ENCODE measurements at places on chromosomes 3 and 15.

DNA sequence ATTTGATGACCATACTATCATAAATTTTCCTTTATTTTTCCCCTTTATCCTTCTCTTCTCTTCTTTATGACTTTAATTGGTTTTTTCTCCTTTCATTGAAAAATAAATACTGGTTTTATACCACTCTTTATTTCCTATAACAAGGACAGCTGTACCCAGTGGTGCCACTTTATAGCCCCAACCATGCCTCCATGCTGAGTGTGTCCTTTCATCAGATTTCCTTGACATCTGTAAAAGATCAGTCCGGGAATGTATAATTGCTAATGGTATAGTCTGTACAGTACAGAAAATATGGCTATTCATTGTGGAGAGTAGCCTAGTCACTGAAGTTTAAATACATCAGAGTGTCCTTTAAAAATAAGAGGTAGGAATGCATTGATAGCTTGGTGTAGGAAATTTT lies 74.6 kb downstream of the EPHA3 start:
- DNase-seq, result no peak

DNA sequence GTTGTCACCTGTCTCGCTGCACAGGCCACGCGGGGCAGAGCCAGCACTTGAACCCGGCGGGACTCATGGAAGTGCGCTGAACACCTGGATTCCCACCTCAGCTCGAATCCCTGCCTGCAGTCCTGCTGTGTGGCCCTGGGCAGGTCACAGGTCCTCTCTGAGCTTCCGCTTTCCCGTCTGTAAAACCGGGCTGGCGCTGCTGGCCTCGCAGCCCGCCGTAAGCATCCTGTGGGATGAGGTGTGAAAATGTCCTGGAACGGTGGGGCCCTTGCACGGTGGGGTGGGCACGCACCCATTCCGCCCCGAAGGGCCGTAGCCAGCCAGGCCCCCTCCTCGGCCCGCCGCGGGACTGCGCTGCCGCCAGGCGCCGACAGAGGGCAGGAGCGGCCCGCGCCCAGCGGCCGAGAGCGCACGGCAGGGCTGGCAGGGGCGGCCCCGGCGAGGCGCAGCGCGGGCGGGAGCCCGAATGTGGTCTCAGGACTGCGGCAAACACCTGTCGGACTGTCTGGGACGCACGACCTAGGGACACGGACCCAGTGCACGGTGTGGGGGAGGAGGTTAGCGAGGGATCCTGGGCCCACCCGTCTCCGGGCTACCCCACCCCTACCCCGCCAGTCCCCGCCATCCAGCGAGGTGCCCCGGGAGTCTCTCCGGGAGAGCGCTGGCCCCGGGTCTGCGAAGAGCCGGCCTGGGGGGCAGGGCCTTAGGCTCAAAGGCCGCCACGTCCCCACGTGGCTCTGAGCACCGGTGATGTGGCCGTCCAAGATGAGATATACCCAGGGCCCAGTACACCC lies 40.4 kb downstream of the DNAJB8 start:
- peak; percentile 63 for DNase-seq

DNA sequence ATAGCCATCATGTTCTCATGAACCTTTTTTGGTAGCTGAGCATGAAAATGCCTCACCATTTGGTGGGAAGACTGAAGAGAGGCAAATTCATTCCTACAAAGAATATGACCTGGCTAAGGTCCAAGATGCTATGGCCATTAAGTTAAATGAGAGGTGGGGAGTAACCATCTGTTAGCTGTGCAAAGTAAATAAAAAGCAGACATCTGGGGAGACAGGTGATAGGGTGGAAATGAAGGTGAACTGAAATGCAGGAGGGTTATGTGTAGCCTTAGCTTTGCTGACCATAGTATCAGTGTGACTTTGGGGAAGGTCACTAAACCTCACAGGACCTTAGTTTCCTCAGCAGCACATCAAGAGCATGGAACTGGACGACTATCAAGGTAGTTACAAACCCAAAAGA lies 111.0 kb upstream of the STRIT1 start:
- no peak for DNase-seq

DNA sequence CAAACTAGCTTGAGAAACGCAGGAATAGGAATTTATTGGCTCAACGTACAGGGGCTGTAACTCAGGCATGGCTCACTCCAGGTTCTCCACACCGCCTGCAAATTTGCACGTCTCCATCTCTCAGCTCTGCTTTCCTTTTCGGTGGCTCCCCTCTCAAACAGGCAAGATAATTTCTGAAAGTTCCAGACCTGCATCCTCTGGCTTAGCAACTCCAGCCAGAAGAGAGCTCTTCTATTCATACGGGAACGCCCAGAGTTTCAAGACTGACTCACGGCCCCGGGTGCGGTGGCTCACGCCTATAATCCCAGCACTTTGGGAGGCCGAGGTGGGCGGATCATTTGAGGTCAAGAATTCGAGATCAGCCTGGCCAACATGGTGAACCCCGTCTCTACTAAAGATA lies 139.7 kb upstream of the BNIP2 start:
- DNase-seq, result no peak

DNA sequence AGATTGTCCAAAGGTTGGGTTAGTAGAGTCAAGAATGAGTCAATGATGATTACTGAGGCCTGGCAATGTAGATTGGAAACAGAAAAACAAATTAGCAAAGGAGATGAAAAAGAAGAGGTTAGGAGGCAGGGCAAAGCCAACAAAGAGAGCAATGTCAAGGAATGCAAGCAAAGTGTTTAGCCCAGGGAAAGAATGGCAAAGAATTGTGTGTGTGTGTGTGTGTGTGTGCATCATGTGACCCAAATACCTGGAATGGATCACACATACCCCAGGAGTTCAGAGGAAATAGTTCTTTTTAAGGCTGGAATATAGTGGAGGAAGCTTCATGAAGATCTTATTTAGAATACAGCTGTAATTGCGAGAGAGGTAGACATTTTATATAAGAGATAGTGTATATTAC lies 831.7 kb upstream of the ARPP21 start:
- no peak for DNase-seq

DNA sequence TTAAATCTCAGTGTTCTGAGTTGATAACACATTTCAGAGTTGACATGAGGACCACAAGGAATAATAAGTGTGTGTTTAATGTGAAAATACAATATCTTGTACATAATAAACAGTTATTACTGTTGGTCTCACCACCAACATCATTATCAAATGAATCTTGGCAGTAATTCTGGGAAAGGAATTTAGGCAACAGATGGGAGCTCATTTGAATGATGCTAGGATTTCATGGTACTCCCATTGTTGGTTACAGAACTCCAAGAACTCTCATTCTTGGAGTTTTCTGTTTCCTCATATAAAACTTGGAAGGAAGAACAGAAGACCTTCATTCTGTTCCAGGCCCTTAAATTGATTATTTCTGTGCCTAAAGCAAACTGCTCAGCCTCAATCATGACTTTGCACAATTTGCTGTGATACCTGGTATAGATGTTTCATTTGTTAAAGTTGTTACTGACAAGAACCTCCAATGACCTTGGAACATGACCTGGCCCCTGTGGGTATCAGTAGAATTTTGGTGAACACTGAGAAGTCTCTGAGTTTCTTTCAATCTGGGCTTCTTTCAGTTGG lies 385.8 kb downstream of the LPP start:
- no peak for DNase-seq

DNA sequence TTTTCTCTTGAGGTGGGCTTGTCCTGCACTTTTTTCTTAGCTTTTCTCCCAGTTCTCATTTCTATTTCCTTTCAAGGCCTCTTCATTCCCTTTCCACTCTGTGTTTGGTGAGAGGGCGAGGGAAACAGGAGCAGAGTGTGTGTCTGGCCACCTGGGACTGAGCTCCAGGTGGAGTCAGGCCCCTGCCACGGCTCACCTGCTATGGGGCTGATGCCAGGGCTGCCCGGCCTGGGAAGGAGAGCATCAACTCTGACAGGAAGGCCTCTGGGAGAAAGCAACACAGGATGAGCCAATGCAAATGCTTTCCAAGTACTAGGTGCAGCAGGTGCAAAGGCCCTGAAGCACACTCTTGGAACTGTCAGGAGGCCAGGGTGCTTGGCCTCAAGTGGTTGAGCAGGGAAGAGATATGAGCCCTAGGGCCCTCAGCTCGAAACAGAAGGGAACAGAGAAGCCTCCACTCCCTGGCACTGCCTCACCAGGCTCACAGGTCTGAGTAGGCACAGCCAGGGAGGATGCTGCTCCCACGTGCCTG lies 27.3 kb upstream of the DUSP7 start:
- DNase-seq, result no peak

DNA sequence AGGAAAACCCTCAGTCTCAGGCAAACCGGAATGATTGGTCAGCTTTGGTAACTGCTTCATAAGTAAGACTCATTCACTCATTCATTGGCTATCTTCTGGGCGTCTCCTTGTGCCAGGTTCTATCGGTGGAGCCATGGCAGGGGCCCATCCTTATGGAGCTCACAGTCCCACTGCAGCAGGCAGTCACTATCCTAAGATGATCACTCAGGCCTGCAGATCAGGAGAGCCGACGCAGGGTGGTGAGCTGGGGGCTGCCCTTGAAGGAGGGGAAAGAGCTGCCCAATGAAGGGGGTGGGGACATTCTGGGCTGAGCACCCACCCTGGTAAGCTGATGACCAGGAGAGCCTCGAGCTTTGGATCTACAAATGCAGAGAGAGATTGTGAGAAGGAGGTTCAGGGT lies 20.5 kb upstream of the FGD5 start:
- no peak for DNase-seq

DNA sequence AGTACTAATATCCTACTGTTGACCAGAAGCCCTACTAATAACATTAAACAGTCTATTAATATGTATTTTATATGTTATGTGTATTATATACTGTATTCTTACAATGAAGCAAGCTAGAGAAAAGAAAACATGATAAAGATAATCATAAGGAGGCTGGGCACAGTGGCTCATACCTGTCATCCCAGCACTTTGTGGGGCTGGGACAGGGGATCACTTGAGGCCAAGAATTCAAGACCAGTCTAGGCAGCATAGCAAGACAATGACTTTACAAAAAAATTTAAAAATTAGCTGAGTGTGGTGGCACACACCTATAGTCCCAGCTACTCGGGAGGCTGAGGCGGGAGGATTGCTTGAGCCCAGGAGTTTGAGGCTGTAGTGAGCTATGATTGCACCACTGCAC lies 8.9 kb upstream of the HERC1 start:
- no peak for DNase-seq

DNA sequence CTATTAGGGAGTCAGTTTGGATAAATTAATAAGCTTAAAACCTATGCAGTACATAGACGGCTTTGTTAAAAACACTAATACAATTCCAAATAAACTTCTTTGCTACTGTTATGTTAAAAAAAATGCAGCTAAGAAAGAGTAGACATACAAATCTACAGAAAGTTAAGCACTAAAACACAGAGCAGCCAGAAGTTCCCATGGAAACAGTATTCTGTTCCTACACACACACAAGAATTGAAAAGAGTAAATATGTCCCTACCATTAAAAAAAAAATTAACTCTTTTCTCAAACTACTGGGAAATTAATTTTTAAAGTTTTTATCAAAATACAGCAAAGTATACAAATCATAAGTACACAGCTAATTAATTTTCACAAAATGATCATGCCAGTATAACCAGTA lies 71.6 kb downstream of the CLASP2 start:
- DNase-seq, result no peak

DNA sequence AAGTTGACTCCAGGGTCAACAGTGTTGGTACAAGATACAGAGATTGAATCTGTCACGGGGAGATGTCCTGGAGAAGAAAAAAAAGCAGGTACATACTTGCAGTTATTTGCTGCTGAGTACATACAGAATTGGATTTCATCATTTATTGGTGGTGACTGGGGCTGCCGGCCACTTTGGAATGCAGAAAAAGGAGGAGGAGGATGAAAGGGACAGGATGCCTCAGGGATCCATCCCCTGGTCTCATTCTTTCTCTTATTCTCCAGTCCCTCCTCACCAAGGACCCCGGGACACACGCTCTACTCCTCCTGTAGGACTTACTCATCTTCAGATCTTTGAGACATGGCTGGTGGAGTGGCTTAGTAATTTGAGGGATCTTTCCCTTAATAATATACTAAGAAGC lies 30.0 kb upstream of the MEIS2 start:
- DNase-seq, result no peak

GRCh38 chr15:42100021-42100800 lies 5.8 kb upstream of the PLA2G4D start:
- DNase-seq, result no peak

- DNase-seq, result no peak
Observed at GRCh38 chr15:33468740-33469139, 158.0 kb downstream of the RYR3 start.

- DNase-seq, result no peak
Observed at GRCh38 chr15:62021991-62022600, 38.2 kb downstream of the VPS13C start.

GRCh38 chr15:59687836-59688235 lies 1.3 kb downstream of the BNIP2 start:
- no peak for DNase-seq

DNA sequence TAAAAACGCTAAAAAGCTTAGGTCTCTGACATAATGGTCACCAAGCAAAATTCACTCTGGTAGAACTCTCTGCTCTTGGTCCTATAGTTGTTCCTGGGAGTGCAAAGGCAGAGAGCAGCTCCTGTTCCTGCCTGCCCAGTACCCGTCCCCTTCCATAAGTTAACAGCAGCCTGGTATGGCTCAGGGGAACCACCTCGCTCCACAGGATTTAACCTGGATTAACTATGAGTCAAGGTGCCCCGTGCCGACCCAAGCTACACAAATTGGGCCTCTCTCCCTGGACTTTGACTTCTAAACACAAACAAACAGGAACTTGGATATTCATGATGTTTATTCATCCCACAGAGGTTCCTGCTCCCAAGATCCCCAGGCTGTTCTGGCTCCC lies 32.1 kb downstream of the SCAP start:
- no peak for DNase-seq

DNA sequence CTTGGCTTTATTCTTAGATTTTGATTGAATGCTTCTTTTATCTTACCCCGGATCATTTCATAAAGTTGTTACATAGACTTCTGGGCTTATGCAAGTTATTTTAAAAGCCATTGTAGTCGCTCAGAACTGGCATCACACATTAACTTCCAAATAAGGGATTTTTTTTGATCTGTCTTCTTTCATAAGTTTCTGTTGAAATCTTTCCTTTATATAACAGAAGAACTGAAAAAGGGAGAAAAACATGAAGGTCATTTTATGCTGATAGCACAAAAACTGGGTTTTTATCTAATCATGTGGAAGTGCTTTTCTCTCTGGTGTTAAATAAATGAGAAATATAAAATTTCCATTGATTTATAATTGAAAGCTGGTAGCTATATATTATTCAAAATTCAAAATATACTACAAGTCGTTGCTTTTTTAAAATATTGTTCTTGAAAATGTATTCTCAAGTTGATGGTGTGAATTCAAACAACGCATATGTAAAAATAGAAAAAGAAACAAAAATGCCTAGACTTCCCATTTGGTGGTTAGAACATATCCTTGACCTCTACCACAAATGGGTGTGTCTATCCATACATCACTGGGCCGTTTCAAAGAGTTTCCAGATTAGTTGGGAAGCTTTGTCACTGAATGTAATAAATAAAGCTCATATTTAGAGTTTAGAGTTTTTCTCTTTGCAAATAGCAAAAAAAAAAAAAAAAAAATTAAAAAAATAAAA lies 258.3 kb upstream of the ZPLD1 start:
- no peak for DNase-seq

- DNase-seq, result no peak
Observed at GRCh38 chr3:117628823-117629291, 919.3 kb downstream of the TUSC7 start.

- no peak for DNase-seq
Observed at GRCh38 chr15:73602992-73603391, 30.2 kb downstream of the NPTN start.
